Endodermal cell (in vitro differentiated cells): ENCODE measurements at places on chromosomes 3 and 15.

DNA sequence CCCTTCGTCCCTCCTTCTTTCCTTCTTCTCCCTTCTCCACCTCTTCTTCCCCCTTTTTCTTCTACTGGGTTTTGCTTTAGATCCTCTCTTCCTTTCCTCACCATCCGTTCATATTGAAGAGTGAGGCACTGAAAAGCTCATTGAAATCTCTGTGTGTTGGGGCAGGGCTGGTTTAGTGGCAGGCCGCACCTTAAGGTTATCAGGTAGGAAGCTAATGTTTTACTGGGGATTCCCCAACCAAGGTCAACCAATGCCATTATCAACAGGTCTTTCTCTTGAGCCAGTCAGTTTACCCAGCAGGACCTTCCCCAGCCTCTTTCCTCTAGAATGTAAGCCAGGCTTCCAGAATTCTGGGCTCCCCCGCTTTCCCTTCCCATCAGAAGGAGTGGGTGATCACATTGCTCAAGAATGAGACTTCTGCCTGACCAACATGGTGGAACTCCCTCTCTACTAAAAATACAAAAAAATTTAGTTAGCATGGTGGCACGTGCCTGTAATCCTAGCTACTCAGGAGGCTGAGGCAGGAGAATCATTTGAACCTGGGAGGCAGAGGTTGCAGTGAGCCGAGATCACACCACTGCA is 11.5 kb upstream of the VPS8 start:
- no peak for DNase-seq

DNA sequence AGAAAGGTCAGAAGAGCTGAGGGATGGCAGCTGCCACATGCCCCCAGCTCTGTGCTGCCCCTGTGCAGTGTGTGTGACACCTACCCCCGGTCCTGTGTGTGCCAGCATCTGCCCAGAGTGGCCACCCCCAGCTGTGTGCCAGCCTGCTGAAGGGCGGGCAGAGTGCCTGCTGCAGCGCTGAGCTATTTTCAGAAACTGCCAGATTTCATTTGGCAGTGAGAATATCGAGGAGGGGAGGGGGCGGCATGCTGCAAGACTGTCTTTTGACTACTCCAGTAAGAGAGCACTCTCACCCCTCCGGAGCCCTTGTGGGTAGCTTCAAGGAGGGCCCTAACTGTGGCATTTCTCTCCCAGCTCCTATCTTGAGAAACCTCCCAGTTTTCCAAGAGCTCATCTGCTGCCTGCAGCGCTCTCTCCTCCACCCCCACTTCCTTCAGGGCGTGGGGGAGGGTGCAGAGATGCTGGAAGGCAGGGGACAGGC is 25.2 kb upstream of the DOCK3 start:
- no peak for DNase-seq

GRCh38 chr15:25345943-25346342 is 92.9 kb downstream of the UBE3A start:
- peak; percentile 75 for DNase-seq

DNA sequence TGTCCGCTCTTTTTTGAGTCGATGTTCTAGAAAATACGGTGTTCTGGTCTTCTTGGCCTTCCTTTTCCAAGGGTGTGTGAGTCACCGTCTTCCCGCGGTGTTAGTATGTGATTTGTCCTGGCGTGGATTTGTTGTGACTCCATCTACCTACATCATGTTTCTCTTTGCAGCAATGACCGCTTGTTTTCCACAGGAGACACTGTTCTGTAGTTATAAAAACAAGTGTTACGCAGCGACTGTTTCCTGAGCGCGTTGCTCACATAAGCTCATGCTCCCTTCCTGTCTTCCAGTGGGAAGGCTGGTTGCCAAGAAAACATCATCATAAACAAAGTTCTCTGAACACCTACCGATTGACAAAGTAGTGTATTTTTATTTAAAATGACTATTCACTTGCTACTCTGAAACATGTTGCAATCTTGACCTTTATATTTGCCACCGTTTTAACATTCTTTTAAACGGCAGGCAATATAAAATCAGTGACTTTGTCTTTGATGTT is 19.0 kb downstream of the USP13 start:
- no peak for DNase-seq

- peak; percentile 89 for DNase-seq
Observed at GRCh38 chr3:133494469-133494868, 79.0 kb upstream of the CDV3 start.

- DNase-seq, result peak; percentile 4
Observed at GRCh38 chr15:80194914-80195313, 42.1 kb downstream of the FAH start.

DNA sequence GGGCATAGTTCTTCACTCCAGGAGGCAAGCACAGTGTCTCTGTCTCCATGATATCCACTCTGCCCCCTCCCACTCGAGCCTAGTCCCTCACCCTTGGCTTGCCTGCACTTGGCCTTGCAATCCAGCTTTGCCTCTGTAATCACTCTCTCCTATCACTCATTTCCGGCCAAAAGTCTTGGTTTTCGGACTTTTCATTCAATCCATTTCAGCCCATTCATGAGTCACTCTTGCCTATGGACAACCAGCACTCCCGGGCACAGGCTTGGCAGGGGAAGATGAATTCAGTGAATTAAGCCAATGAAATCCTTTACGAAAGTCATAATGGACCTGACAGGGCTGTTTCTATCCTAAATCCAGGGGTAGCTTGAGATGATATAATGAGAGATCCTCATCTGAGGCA is 21.7 kb downstream of the DAZL start:
- no peak for DNase-seq

- DNase-seq, result no peak
Observed at GRCh38 chr3:132164469-132165092, 129.8 kb upstream of the CPNE4 start.
